ENCODE measurements at places on chromosomes 12 and 14.
A peak's percentile ranks its signal among the peaks of the same experiment; 100 is the strongest.

DNA sequence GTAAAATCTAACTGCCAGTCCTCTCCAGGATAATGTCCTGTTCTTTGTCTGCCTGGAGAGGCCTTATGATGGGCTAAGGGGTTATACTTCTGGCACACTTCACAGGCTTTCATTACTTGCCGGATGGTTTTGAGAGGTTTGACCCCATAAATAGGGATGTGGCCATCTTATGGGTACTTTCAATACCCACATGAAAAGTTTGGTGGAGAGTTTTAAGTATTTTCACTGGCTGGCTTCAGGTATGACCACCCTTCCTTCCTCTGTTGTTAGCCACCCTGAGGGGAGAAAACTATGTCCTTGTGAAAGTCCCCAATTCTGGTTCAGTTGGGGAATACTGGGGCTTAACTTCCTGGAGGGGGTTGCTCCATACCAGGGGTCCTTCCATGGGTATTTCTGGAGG, 54.8 kb downstream of the ASCL4 start:
- DNase-seq: no peak

DNA sequence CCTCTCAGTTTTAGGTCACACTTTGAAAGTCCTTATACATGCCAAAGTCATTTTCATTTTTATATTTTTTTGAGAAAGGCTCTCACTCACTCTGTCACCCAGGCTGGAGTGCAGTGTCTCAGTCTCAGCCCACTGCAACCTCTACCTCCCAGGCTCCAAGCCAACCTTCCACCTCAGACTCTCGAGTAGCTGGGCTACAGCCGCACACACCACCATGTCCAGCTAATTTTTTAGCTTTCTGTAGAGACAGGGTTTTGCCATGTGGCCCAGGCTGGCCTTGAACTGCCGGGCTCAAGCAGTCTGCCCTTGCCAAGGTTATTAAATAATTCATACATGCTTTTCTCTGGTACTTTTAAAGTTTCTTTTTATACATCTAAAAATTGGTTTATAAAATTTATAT, 166.0 kb downstream of the ERC1 start:
- DNase-seq: no peak

GRCh38 chr12:20722142-20722541, 27.0 kb downstream of the SLCO1C1 start:
- no peak for DNase-seq

DNA sequence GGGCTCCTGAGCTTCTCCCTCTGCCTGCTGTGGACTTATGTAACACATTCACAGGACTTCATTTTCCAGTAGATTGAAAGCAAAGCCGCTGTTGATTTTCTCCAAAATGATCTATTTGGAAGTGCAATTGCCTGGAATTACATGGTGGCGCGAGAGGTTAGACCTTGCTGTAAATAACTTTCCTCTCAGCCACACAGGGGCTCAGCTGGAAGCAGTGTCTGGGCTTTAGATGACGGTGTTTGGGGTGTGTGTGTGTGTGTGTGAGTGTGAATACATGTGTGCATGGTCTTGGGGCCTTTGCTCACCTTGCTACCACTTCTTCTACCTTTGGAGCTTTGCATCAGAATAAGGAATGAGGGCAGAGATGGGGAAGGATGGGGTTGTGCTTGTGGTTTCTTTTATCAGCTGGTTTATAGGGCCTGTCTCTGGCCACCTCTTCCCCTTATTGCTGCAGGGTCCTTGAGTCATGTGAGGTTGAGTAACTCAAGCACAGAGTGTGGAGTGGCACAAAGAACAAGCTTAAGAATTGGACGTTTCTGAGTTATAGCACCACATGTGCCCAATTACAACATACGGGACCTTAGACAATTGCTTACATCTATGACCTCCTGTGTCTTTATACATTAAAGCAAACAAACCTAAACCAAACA, 280.6 kb downstream of the NRXN3 start:
- DNase-seq: no peak

DNA sequence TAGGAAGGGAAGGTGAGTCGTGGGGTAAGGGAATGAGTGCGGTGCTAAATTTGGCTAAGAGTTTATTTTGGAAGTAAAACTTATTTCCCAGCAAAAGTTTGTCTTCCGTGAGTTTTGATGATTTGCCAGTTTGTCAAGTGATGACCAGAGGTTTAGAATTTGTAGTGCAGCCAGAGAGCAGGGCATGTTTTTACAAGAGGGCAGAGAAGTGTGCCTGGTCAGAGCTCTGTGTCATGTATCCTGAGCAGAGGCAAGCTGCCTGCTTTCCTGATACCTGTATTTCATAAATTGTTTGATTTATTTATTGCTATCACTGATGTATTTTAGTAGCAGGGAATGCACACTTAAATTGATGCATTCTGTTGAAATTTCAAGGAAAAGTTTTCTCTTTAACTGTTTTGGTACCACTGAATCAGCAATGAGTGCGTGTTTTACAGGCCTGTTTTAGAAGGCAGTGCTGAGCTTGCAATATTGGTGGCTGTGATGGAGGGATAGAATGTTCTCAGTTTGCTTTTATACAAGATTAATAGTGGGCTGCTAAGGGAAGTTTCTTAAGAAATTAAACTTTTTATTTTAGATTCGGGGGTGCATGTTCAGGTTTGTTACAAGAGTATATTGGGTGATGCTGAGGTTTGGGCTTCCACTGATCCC, 19.7 kb upstream of the RD3L start:
- DNase-seq: no peak

DNA sequence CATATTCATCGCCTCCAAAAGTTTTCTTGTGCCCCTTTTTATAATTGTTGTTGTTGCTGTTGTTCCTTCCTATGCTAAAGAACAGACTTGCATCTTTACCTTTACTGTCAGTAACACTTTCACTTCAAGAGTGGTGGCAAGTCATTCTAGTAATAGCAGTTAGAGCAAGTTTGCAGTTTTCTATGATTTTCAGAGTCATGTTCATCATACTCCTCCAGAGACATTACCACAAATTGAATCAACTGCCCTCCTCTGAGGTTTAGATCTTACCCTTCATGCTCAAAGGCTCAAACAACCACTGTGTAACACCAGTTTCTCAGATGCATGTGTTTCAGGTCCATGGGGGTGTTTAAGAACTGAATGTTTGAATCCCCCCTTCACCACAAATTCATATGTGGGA, 763.4 kb downstream of the LRFN5 start:
- no peak for DNase-seq

- no peak for DNase-seq
Measured at GRCh38 chr12:81597928-81598604, 161.1 kb downstream of the PPFIA2 start.

GRCh38 chr14:57364659-57365450, 25.5 kb upstream of the NAA30 start:
- DNase-seq: no peak

GRCh38 chr14:69398818-69399210, 322 bp downstream of the SLC39A9 start:
- DNase-seq: peak; percentile 3

DNA sequence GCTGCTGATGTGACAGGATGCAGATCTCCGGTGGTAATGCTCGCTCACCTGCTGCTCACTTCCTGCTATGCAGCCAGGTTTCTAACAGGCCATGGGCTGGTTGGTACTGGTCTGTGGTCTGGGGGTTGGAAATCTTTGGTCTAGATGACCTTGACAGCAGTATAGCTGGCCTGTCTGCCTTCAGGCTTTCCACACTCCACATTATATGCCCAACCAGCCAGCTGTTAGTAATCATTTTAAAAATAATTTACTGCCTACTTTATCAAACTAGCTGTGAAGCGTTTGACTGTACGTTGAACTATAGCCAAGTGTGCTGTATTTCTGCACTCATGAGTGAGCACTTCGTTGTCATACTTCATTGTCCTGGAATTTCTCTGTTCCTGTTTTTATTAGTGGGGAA, 424.0 kb upstream of the GARIN6 start:
- no peak for DNase-seq
